ENCODE measurements at places on chromosomes 16 and 17. TPM values are rescaled to one million over a fixed set of nuclear protein-coding genes. Genes with fewer than 3 reads are reported as not detected.

The OTOP2 gene
- not detected for total RNA-seq

The SCNN1B gene
- not detected for total RNA-seq

DNA sequence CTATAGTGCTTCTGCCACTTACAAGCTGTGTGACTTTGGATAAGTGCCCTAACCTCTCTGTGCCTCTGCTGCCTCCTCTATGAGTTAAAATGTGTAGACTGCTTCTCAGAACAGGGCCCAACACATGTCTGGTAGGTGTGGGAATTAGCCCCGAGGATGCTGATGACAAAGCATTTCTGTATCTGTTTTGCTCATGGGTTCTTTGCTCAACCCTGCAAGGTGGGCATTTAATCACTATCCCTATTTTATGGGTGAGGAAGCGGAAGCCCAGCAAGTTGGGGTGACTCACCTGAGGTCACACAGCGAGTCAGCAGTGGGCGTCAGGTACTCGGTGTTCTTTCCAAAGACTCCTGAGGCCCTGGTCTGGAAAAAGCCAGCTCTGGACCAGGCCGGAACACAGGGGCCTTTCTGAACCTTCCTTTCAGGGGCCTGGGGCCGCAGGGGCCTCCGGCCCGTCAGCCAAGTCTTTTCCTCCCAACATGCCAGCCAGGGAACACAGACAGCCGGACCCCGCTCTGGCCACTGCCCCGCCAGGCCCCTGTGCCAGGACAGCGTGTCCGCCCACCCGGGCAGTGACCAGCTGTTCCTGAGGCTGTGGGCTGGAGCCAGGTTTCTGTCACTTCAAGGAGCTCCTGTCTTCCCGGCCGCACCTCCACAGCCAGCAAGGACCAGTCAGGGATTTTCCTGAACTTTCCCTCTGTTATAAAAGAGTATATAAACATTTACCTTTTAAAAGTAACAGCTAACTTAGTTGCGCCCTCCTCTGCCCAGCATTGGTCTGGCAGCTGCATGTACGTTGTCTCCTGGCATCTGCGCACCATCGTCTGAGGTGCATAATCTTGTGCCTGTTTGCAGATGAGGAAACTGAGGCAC lies 62.5 kb downstream of the SREBF1 start:
- H3K4me1 ChIP-seq, result peaks cover 34% of the 10 kb centered on the region
- no peak for DNase-seq
- H3K27me3 ChIP-seq, result no peaks in the 10 kb centered on the region
- H3K27ac ChIP-seq, result no peak overlapping the region

- peaks cover 8% of the 10 kb centered on the region for H3K4me1 ChIP-seq
- H3K36me3 ChIP-seq, result peaks cover 29% of the 10 kb centered on the region
- DNase-seq, result no peak
- no peaks in the 10 kb centered on the region for H3K27me3 ChIP-seq
- no peak overlapping the region for H3K4me3 ChIP-seq
- no peak overlapping the region for H3K27ac ChIP-seq
Observed at GRCh38 chr17:63291258-63291657, 154.8 kb downstream of the CYB561 start.

- peaks cover 3% of the 10 kb centered on the region for H3K4me1 ChIP-seq
- H3K4me3 ChIP-seq, result no peak overlapping the region
- H3K27ac ChIP-seq, result no peak overlapping the region
- peaks cover 11% of the 10 kb centered on the region for H3K27me3 ChIP-seq
Observed at GRCh38 chr17:8320990-8321389, 10.9 kb downstream of the ARHGEF15 start.

DNA sequence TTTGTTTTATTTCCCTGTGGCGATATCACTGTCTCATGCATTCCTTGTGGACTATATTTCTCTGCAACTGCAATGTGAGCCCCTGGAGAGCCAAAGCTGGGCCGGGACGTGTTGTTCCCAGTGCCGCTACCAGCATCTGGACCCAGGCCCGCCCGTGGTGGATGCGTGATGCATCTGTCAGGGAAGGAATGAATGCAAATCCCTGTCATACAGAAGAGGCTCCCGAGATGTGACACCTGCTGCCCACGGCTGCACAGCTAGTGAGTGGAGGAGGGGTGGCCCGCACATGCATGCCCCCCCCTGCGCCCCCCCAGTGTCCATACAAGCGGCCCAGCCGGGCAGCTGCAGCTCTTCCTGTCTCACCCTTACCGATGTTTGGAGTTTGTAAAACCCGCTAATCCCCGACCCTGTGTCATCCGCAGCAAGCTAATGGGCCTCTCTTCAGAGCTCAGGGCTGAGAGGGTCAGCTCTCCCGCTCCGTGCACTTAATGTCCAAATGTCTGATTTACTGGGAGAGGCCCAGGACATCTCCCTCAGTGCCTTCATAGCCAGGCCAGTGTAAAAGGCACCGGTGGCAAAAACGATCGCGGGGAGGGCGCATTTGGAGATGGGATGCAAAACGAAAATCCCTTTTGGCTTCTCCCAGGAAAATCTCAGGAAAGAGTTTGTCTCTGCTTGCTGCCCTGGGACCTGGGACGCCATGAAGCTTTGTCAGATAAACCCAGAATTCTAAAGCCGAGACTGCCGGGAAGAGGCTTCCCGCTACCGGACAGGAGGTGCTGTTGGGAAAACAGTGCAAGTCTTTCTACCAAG lies 91.8 kb downstream of the FOXL1 start:
- H3K4me3 ChIP-seq, result no peak overlapping the region
- H3K4me1 ChIP-seq, result no peaks in the 10 kb centered on the region
- H3K27ac ChIP-seq, result no peak overlapping the region
- H3K27me3 ChIP-seq, result peaks cover 4% of the 10 kb centered on the region
- no peaks in the 10 kb centered on the region for H3K36me3 ChIP-seq
- DNase-seq, result no peak

- no peaks in the 10 kb centered on the region for H3K36me3 ChIP-seq
- peak; percentile 46 for DNase-seq
- peaks cover 43% of the 10 kb centered on the region for H3K27me3 ChIP-seq
- H3K27ac ChIP-seq, result no peak overlapping the region
- peaks cover 46% of the 10 kb centered on the region for H3K4me1 ChIP-seq
Observed at GRCh38 chr17:1298606-1299005, 19.1 kb downstream of the TRARG1 start.

DNA sequence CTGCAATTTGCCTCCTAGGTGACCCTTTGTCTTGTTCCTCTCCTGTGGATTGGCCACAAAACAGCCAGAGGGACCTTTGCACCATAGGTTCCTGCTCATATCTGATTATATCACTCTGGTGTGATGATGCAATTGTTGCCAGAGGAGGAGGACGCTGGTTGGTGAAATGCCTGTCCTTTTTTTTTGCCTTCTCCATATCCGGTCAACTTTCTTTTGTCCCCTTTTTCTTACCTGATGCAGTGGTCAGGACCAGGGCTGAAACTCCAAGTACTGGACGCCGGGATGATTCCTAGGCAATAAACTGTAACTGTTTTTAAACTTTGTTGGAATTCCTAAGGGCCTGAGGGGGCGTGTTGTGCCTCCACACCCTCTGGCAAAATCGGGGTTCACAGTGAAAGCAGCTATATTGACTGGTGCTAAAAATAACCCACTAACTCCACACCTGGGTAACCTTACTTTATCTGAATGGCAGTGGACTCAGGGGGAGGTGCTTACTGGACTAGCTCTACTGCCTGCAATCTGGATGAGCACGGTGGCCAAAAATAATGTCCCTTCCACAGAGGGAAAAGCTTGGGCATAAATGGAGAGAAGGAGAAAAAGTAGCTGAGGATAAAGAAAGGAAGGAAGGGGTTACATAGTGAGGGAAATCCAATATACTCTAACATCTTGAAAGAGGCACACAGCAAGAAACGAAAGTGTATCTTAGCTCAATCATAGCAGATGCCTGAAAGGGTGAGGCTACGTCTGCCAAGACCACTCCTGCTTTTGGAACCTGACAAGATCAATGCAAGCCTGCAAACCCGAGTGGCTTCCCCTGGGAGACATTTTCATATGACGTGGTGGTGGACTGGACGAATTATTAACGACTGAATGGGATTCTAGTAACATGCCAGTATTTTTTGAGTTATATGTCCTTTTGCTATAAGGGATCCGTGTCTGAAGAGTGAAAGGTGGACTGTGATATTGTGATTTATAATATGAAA lies 28.4 kb upstream of the ZNF423 start:
- DNase-seq, result no peak
- no peaks in the 10 kb centered on the region for H3K36me3 ChIP-seq
- no peaks in the 10 kb centered on the region for H3K4me1 ChIP-seq
- no peak overlapping the region for H3K27ac ChIP-seq
- H3K27me3 ChIP-seq, result peaks cover 40% of the 10 kb centered on the region
- no peak overlapping the region for H3K4me3 ChIP-seq

Data from naive thymus-derived CD8-positive, alpha-beta T cell (primary cell).